Epithelial cell of esophagus (primary cell): ENCODE measurements at places on chromosomes 7 and 10.

DNA sequence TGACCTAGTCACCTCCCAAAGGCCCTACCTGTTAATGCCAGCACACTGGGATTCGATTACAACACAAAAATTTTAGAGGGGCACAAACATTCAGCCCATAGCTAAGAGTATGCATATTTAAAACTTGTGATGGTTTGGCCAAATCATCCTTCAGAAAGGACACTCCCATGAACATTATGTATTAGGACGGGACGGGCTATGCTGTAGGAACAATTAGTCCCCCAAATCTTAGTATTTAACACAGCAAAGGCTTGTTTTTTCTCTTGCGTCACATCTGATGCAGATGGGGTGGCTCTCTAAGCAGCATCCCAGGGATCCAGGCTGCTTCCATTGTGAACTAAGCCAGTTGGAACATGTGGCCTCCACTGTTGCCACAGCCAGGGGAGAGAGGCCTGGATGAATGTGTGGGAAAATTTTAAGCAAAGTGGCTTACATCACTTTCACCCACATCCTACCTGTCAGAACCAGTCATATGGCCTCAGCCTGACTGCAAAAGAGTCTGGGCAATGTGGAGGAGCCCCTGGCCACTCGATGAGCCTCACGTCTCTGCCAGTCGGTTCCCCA is 26.6 kb downstream of the CHST3 start:
- peak; percentile 92 for DNase-seq

DNA sequence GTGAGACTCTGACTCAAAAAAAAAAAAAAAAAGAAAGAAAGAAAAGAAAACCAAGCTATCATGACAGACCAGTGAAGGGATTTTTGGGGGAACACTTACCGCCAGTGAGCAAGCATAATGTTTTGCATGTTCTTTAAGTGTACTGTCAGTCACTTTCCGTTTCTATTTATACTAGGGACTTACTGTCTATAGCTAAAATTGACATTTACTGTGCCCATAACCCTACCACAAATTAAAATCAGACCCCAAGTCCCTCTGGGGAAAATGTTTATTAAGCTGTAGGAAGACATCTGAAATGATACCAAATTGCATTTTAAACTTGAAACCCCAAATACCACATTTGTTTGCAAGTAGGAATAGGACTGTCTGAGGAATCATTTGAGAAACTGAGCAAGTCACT is 252.8 kb downstream of the TRIL start:
- DNase-seq = no peak

- no peak for DNase-seq
These were observed 394.1 kb upstream of the PHF14 start for GRCh38 chr7:10579561-10579960.

DNA sequence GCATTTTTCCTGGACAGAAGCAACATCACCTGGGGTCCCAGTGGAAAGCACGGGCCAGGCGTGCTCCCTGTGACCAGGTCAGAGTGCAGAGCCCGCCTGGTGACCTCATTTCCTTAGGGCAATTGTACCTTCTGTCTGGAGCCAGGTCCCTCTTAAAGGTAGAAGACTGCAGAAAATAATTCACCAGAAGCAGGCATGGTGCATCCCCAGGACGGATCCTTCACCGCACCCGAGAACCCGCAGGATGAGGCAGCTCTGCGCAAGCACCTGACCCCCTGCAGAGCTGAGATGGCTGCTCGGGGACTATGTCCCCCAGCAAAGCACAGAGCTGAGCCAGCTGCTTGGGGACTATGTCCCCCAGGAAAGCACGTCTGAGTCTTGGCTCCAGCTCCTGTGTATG is 557.6 kb downstream of the PTPRN2 start:
- no peak for DNase-seq

GRCh38 chr10:132480356-132480755 is 57.2 kb upstream of the INPP5A start:
- peak; percentile 21 for DNase-seq

GRCh38 chr10:61883371-61884025 is 18.0 kb upstream of the ARID5B start:
- no peak for DNase-seq

- no peak for DNase-seq
These were observed 104.8 kb downstream of the EMX2 start for GRCh38 chr10:117647306-117647705.

DNA sequence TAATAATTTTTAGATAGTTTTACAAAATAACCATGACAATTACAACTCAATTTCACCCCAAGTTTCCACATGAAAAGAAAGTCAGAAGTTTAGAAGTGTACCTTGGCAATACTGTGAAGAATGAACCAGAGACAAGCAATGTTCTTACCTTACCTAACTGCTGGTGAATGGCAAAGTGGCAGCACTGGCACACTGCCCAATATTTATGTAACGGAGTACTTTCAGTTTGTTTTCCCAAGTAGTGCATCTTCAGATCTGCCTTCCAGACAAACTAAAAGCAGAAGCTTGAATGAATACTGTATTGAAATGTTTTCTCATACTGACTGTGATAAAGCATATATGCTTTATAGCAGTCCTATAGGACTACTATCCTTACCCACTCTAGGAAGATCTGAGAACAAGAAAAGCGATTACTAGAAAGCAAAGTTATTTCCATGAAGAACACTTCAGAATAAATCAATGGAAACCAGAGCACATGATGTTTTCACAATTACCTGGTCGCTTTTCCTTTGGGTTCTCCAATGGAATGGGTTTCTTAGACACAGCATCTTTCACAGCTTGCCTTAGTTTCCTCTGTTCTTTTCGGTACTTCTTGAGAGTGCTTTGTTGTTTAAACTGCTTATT is 1.5 kb downstream of the NOC3L start:
- peak; percentile 61 for DNase-seq

- no peak for DNase-seq
These were observed 16.3 kb downstream of the ABI1 start for GRCh38 chr10:26844396-26844975.

GRCh38 chr10:98878921-98879320 is 356.7 kb downstream of the HPSE2 start:
- no peak for DNase-seq

GRCh38 chr7:16975712-16976111 is 93.9 kb upstream of the AGR3 start:
- DNase-seq = no peak

DNA sequence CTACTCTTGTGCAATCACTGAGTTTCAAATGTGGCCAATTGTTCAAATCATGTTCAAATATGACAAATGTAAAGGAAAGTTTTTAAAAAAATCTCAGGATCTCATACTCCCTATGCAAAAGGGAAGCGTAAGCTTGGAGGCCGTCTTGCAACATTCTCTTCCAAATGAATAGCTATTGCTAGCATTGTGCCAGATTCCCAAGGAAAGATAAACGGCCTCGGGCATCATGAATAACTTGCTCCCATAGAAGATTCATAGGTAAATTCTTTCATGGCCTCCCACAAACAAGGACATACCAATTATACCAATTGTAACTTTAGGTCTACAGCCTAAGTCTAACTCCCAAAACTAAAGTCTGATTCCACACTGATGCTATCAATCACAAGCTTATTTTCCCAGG is 416.9 kb downstream of the THSD7A start:
- peak; percentile 55 for DNase-seq

GRCh38 chr10:31557854-31558253 is 238.8 kb downstream of the ZEB1 start:
- DNase-seq = no peak

- DNase-seq = no peak
These were observed 30.7 kb downstream of the HABP2 start for GRCh38 chr10:113583571-113583970.

GRCh38 chr7:108142675-108143259 is 12.6 kb upstream of the LAMB4 start:
- no peak for DNase-seq

DNA sequence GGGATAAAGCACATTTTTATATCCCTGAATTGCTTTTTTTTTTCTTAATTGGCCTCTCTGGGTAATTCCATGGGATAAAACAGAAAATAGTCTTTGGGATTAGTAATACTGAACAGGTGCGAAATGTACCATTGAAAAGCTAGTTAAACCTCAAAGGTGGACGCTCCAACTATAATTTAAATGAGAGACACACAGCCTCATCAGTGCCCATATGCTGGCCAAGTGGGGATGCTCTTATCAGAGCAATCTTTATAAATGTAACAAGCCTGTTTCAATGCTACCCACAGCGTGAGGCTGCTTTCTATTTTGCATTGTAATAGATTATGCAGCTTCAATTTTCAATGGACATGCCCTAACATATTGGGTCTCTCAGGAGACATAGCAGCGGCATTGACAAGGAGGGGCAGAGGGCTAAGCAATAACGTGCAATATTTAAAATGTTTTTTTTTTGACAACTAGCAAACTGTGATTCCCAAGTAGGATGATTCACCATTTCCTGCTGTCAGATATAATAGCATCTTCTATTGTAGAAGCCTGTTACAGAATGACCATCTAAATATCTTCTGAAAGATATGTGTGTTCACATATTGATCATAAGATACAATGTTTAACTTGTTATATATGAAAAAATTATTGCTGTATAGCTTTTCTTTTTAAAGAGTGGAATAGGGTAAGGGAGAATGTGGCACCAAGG is 91.3 kb upstream of the BET1 start:
- DNase-seq = no peak

DNA sequence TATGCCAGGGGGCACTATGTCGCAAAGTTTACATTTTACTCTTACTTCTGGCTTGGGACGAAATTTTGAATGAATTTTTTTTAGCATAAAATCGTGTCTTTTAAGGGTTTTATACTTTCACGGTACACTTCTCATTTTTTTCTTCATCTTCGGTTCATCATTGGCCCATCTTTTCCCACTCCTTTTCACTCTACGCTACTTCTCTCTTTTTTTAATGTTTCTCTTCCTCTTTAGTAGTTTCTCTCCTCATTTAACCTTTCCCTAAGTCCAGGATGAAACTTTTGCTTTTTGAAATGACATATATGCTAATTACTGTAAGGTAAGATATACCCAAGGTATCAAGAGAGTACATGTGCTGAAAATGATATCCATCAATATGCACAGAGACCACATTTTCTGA is 39.5 kb downstream of the C7orf33 start:
- no peak for DNase-seq

- peak; percentile 60 for DNase-seq
These were observed 1.4 kb downstream of the RHEB start for GRCh38 chr7:151518105-151518946.

- DNase-seq = no peak
These were observed 13.2 kb downstream of the CREB5 start for GRCh38 chr7:28425496-28425895.

- no peak for DNase-seq
These were observed 214.3 kb downstream of the JAZF1 start for GRCh38 chr7:27966219-27966780.

GRCh38 chr7:108135446-108136190 is 5.5 kb upstream of the LAMB4 start:
- DNase-seq = no peak

GRCh38 chr10:48896756-48897440 is 42.7 kb downstream of the LRRC18 start:
- DNase-seq = no peak

- peak; percentile 96 for DNase-seq
These were observed 26.2 kb upstream of the SEC61G start for GRCh38 chr7:54785261-54785660.

- DNase-seq = no peak
These were observed 297.1 kb downstream of the GALNT17 start for GRCh38 chr7:71429083-71429482.

GRCh38 chr7:2087744-2088143 is 145.0 kb downstream of the MAD1L1 start:
- DNase-seq = no peak

DNA sequence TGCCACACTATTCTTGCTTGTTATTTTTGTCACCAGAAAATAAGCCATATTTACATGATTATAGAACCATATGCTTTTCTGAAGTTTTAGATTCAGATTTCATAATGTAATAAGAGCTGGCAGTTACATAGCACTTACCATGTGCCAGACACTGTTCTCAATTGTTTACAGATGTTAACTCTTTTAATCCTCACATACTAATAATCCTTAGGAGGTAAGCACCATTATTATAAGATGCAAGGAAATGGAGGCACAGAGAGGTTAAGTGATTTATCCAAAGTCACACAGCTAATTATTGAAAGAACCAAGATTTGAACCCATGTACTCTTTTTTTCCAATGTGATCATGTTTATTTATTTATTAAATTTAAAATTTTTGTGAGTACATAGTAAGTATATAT is 57.2 kb downstream of the CREB5 start:
- no peak for DNase-seq

DNA sequence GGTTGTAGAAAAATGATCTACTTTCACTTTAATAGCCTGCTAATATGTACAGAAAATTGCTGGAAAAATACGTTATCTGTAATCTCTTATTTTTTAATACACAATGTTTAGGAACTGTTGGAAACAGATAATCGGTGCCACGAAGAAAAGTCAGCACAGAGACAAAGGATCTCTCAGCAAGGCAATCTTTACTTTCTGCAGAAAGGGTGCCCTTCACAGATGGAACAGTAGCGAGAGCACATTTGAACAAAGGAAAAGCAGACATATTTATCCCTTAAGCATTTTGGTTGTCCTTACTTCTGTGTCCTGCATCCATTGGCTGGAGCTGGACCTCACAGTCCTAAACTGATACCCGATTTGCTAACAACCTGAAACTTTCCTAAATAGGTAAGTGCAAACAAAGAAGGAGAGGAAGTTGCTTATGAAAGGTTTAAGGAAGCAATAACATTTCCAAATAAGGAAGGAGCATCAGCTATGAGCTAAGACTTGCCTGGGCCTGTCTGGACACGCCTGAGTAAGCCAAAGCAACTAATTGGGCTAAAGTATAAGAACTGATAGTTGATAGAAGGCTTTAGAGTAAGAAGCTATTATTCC is 640.0 kb downstream of the SH2D4B start:
- DNase-seq = peak; percentile 38
